ENCODE measurements at places on chromosomes 1 and 21. TPM values are rescaled to one million over a fixed set of nuclear protein-coding genes. Genes with fewer than 3 reads are reported as not detected.

Gene PATJ
- total RNA-seq = 63.9 TPM

- no peaks in the 10 kb centered on the region for H3K27me3 ChIP-seq
- DNase-seq = no peak
- H3K27ac ChIP-seq = peak overlapping the region; percentile 7
- H3K36me3 ChIP-seq = no peaks in the 10 kb centered on the region
- H3K4me1 ChIP-seq = peaks cover 10% of the 10 kb centered on the region
Observed at GRCh38 chr1:50979937-50980336, 9.9 kb downstream of the CDKN2C start.

GRCh38 chr1:212290608-212291007 is 5.4 kb downstream of the PPP2R5A start:
- peaks cover 74% of the 10 kb centered on the region for H3K4me1 ChIP-seq
- H3K4me3 ChIP-seq = peak overlapping the region; percentile 91
- H3K36me3 ChIP-seq = no peaks in the 10 kb centered on the region
- no peaks in the 10 kb centered on the region for H3K27me3 ChIP-seq

- H3K27ac ChIP-seq = no peak overlapping the region
- no peaks in the 10 kb centered on the region for H3K27me3 ChIP-seq
- no peak for DNase-seq
- no peaks in the 10 kb centered on the region for H3K36me3 ChIP-seq
Observed at GRCh38 chr1:178643831-178644230, 81.2 kb upstream of the RALGPS2 start.

DNA sequence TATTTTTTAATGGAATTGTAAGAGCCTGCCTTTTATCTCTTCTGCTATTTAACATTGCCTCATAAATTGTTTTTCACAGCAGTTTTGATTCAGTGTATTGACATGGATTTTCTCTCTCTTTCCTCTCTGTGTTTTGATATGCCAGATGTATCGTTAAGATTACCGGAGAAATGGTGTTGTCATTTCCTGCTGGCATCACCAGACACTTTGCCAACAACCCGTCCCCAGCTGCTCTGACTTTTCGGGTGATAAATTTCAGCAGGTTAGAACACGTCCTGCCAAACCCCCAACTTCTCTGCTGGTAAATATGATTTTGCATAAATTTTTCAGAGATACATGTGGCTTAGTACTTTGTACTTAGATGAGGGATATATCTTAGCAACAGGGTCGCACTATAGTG is 23.1 kb upstream of the DYNLT5 start:
- H3K4me3 ChIP-seq = no peak overlapping the region
- H3K4me1 ChIP-seq = peaks cover 8% of the 10 kb centered on the region
- H3K36me3 ChIP-seq = no peaks in the 10 kb centered on the region
- no peak for DNase-seq
- H3K27ac ChIP-seq = peak overlapping the region; percentile 32
- no peaks in the 10 kb centered on the region for H3K27me3 ChIP-seq

Gene BRDT
- not detected for total RNA-seq

DNA sequence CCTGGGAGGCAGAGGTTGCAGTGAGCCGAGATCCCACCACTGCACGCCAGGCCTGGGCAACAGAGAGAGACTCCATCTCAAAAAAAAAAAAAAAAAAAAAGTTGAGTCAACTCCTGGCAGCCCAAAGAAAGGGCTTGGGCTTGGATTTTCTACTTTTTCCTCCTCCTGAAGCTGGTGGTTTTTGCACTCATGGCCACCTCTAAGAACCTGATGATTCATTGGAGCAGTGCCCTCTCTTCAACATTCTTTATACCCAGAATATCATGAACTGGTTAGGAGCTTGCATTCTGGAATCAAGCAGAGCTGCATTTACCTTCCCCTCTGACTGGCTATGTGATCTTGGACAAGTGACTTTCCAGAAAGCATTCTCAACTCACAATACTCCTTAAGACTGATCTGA is 3.5 kb upstream of the ACTA1 start:
- no peak overlapping the region for H3K27ac ChIP-seq
- peaks cover 33% of the 10 kb centered on the region for H3K36me3 ChIP-seq
- peaks cover 5% of the 10 kb centered on the region for H3K4me1 ChIP-seq

Gene ITGB2
- 468 TPM for total RNA-seq

Measured in lower lobe of right lung (tissue), 2 donors.